ENCODE measurements at places on chromosomes 13 and 19.
A peak's percentile ranks its signal among the peaks of the same experiment; 100 is the strongest.

DNA sequence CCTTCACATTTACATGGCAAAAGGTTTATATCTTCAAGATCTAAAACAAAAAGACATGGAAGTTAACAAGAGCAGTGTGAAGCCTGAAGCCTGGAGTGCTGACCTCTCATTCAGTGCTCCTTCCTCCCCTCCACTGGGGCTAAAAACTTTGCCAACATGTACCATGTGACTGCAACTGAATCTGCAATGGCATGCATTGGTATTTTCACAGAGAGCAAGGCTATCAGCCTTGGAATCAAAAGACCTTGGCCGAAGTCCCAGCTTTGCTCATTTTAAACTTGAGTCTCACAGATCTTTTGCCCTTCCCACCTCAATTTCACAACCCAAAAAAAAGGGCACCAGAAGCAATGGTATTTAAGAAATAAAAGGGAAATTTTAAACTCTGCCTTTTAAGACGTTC, 325.1 kb downstream of the DCT start:
- no peak for DNase-seq

GRCh38 chr19:33953023-33953422, 156.4 kb downstream of the KCTD15 start:
- no peak for DNase-seq

DNA sequence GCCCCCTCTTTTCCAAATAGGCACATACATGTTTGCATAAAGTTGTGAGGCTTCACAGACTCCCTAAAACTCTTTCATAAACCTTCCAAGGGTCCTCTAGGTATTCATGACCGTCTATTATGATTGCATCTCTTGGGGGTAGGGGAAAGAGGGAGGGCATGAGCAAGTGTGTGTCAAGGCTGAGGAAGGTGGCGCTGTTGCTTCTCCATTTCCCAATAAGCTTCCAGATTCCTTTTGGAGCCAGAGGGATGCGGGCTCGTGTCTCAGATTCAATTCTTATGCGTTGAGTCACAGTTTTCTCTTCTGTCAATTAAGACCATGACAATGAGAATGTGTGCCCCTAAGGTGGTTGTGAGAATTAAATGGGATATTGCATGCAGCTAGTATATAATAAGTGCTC, 51.0 kb upstream of the CYP2A7 start:
- no peak for DNase-seq

- no peak for DNase-seq
These were observed 95.5 kb upstream of the KLHL1 start for GRCh38 chr13:70203661-70204229.

DNA sequence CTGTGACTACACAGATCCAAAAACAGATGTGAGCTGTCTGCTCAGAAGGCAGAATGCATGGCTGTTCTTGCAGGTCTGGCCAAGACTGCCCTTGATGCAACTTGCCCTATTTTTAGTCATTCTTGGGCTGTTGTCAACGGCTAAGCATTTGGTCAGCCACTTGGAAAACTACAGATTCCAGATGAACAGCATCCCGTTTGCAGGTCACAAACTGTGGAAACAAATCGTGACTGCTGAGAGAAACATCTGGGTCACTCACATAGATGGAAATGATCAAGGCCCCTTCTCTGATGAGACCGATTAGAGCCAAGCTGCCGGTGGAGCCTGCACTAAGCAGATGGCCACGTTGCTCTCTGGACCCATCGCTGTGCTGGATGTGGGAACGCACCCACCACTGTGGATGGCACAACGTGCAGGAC, 15.4 kb upstream of the METTL21C start:
- no peak for DNase-seq

- no peak for DNase-seq
These were observed 21.2 kb downstream of the RCN3 start for GRCh38 chr19:49549045-49549444.

- DNase-seq = no peak
These were observed 6.3 kb upstream of the IGSF23 start for GRCh38 chr19:44607049-44607448.

GRCh38 chr19:7983995-7984837, 21.2 kb downstream of the ELAVL1 start:
- DNase-seq = no peak

DNA sequence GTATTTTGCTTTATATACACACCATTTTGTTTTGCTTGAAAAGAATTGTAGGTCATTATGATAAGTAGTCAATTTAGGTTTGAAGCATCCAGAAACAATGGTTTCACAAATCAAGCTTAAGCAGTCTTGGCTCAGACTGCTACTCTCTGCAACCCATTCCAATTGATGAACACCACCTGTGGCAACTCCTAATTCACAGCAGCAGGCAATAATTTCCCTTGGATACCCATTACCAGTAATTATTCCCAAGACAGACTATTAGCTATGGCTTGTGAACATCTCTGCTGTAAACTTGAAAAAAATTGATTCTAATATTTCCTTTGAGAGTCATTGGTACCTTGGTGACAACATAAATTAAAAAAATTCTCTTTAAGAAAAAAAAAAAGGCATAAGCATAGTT, 299.3 kb upstream of the SLITRK6 start:
- no peak for DNase-seq

GRCh38 chr19:56834564-56835375, 5.8 kb downstream of the PEG3 start:
- DNase-seq = no peak

DNA sequence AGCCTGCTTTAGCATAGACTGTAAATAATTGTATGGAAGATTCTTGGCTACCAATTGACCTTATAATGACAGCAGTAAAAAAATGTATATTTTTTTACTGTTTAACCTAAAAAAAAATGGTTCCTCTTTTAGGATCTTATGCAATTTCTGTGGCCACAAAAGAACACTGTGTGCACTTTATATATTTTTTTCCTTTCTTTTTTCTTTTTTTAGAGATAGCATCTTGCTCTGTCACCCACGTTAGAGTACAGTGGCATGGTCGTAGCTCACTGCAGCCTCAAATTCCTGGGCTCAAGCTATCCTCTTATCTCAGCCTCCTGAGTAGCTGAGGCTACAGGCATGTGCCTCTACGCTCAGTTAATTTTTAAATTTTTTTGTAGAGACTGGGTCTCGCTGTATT, 6.1 kb downstream of the FLT3 start:
- DNase-seq = no peak

DNA sequence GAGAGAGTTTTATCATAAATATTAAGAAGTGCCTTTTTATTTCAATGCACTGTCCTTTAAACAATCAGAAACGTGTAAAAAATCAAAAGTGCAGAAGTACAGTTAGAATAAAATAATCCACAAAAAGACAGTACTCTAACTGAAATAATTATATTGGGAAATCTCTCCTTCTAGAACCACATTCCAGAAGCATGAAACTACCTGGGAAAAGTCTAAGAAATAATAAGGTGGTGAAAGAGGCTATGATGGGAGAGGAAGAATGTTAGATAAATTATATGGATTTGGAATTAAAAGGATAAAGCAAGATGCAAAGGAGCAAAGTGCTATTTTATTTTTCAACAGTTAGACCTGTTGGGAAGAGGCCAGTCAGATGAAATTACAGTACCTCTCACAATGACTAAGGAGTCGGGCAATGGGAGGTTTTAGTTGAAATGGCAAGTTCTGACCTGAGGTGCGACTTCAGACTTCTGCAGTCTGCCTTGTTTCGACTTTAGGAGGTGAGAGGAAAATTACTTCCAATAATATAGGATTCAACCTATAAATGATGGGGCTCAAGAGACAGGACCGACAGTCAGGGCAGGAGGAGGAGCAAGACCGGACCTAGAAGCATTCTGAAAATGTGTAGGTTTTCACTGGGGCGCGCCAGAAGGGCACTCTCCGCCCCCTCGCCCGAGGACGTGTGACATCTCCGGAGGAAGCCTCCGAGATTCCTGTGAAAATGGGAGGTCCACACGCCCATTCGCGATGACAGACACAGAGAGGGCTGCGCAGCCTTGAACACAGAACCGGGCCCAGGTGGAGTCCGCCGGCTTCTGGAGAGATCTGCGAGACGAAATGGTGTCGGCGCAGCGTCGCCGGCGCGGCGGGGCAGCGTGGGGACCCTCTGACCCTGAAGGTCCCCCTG, 717 bp downstream of the SPRYD7 start:
- no peak for DNase-seq

- DNase-seq = no peak
These were observed 1.9 kb downstream of the FOXO1 start for GRCh38 chr13:40664350-40665125.

DNA sequence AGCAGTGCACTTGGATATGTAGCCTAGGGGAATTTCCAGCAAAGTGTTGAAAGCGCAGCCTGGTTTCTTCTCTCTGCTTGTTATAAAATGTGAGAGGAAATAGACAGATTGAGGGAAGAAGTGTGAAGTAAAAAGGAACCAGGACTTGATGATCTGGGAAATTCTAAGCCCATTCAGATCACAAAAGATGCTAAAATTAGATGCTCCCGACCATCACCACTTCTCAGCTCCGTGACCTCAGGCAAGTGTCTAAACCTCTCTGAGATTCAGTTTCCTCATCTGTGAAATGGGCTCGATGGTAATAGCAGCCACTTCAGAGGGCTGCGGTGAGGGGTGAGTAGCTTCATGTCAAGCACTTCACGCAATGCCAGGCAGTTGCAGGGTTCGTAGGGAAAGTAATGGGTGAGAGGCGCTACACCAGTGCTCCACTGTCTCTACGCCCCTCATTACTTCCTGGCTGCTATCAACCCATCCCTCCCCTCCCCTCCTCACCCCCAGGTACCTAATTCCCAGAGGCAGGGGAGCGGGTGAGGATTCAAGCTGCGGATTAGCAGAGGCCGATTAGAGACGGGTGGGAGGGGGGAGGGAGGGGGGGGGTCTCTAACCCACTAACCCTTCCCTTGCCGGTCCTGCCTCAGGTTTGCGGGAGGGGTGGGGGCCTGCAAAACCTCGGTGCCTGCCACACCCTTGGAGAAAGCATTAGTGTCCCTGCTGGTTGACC, 9.0 kb upstream of the NFIC start:
- DNase-seq = no peak

DNA sequence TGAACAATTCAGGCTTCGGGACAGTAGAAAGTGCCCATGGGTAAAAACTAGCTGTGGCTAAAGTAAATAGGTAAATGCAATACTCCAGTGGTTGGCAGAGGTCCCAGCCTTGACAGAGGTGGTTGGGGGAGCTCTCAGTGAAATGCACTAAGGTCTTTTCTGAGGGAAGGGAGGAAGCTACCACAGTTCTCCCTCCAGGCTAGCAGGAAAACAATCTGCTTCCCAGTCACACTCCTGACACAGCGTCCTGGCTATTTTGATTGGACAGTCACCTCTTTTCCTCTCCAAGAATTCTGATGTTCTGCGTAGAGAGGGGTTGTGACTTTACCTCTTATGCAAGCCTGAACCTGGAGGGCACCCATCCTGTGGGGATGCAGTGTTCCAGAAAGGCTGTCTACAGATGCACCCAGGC, 128.7 kb downstream of the CYSLTR2 start:
- no peak for DNase-seq

DNA sequence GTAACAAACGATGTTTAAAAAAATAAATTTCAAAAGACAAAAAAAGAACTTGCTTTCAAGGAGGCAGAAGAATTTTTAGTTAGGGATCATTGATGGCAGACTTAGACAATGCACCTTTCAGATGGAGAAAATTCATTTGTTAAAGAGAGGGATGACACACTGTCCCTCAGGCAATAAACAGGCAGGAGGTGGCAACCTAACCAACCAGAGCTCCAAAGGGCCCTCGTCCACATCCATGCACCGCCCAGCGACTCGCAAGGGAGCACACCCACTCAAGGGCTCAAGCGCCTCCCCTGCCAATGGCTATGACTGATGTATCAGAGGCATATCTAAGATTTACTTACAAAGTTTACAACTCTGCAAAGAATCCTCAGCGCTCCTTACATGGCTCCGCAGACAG, 81.9 kb downstream of the TUBGCP3 start:
- DNase-seq = no peak

DNA sequence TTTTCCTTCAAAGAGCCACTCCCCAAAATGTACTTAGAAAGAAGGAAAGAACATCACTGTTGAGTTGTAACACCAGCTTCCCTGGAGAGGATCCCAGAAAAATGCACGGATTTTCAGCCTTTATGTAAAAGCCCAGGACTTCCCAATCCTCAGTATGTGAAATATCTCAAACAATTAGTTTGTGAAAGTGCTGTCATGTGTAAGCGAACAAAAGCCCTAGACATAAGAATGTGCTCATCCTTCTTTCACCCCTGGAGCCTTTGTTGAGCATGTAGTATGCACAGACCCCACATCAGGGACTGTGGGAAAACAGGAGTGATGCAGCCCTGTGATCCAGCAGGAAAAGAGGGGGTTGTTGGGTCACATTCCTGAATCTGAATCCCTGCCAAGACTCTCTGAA, 441.4 kb upstream of the ZNF507 start:
- no peak for DNase-seq

- peak; percentile 34 for DNase-seq
These were observed at the start of gene MEF2B for GRCh38 chr19:19170053-19170872. MEF2B (minus strand) TSS chr19:19170263; CDS start chr19:19150735, 19,528 bp downstream.

DNA sequence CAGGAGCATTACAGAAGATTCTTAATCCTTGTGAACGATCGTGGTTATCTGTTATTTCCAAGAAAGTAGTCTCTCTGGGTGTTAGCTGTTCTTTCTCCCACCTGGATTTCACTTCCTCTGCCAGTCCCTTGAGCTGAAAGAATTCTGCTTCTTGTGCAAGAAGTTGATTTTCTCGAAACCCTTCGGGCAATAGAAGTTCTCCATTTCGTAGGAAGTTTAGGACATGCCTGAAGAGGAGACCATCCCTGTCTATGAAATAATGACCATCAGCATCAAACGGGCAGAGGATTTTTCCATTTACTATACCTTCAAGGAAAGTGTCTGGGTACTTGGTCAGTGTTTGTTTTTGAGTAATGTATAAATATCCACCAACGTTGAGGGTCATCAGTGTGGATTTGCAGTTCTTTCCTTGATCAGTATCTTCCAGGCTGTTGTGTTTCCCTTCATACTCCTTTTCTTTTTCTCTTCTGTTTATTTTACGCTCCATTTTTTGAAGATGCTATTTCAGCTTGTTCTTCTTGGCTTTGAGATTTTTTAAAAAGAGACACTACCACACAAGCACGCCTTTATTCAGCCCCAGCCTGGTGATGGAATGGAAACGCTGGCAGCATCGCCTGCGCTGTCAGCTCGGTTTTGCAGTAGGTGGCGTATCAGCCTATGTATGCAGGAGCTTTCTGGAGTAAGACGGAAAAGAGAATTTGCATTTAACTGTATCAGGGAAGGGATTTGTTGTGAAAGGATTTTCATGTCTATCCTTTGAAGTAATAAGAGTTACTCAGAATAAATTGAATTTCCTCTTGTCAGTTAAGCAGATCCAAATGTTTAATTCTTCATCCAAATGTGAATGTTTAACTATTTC, 6.5 kb downstream of the KCTD4 start:
- no peak for DNase-seq

Measured in NCI-H187 (cell line).